Umbilical cord (tissue), 2 donors: ENCODE measurements at places on chromosomes 3 and 15. TPM values are rescaled to one million over a fixed set of nuclear protein-coding genes. Genes with fewer than 3 reads are reported as not detected.

CYP8B1 gene
- total RNA-seq = 2.6 TPM

DNA sequence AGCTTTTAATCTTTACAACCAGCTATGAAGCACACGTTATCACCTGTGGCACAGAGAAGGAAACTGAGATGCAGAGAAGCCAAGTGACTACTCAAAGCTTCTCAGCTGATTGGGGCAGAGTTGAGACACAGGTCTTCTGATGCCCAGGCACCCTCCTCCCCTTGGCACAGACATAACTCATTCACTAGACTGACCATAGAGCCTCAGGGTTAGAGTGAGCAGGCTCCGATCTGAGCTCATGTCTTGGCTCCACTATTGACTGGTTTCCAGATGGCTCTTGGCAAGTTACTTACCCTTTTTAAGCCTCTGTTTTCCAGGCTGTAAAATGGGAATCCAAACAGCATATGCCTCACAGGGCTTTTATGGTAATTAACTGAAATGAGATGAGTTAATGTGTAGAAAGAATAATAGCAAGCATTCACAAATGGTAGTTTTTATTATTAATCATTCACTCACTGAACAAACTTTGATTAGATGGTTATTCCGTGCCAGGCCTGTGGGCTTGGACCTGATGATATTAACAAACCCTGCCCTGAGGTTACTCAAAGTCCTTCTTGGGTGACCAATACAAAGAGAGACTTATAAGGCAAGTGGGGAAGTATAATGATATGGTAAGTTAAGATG lies 184.3 kb downstream of the ANXA2 start:
- DNase-seq = no peak

COL6A5 gene
- total RNA-seq = 3.6 TPM

PAK2 gene
- total RNA-seq = 18.1 TPM

DNA sequence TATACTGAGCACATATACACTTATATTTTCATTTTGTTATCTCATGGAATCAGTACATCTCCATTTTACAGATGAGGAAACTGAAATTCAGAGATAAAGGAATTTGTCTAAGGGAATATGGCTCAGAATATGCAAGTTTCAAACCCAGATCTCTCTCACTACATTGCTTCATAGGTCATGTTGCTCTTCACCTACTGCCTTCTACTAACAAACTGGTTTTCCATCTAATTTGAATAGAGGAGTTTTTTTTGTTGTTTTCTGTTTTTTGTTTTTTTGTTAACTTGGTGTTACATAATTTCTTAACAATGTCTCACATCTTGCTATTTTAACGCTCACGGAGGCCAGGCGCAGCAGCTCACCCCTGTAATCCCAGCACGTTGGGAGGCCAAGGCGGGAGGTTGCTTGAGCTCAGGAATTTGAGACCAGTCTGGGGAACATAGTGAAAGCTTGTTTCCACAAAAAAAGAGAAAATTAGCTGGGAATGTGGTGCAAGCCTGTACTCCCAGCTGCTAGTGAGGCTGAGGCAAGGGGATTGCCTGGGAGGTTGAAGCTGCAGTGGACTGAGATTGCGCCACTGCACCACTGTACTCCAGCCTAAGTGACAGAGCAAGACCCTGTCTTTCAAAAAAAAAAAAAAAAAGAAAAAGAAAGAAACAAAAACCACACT lies 37.0 kb downstream of the FMN1 start:
- DNase-seq = no peak

- no peak for DNase-seq
Measured at GRCh38 chr3:41640076-41640475, 321.8 kb downstream of the ULK4 start.

ALDH1A2 gene
- total RNA-seq = 8.4 TPM

- peak; percentile 45 for DNase-seq
Measured at GRCh38 chr3:114078126-114078525, 21.6 kb downstream of the QTRT2 start.

GRCh38 chr15:86522721-86523120 lies 443.1 kb downstream of the AGBL1 start:
- DNase-seq = no peak

ACAD9 gene
- total RNA-seq = 26.5 TPM

DNA sequence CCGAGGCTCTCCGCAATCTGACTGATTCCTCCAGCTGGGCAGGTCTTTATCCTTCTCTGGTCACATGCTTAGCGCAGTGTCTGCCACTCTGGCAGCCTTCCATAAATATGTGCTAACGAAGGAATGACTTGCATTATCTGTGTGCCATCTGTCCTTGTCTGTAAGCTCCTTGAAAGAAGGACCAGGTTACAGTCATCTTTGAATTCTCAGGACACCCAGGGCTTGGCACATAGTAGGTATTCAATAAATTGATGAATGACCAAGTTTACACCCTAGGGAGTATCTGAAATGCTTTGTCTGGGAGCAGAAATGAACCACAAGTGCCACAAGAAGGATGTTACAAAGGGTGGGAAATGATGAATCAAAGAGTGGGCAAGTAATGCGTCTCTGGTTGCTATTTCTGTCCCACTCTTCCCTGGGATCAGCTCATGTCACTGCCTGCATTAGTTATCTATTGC lies 16.5 kb upstream of the FAM3D start:
- DNase-seq = no peak

ZSCAN2 gene
- 8.9 TPM for total RNA-seq

- DNase-seq = no peak
Measured at GRCh38 chr3:98388147-98388546, 2.3 kb upstream of the OR5K3 start.

RBPMS2 gene
- 7.0 TPM for total RNA-seq

SLC51A gene
- 7.9 TPM for total RNA-seq

GRCh38 chr3:4845882-4846281 lies 133.4 kb upstream of the BHLHE40 start:
- no peak for DNase-seq

GRCh38 chr15:42059661-42060476 lies 34.5 kb downstream of the PLA2G4D start:
- peak; percentile 25 for DNase-seq

CX3CR1 gene
- 6.5 TPM for total RNA-seq

- peak; percentile 23 for DNase-seq
Measured at GRCh38 chr3:170656284-170656683, 70.4 kb upstream of the SLC7A14 start.

ALPK3 gene
- 7.9 TPM for total RNA-seq

GRCh38 chr3:132317229-132317948 lies at the start of gene ACP3:
ACP3 (plus strand) TSS chr3:132317407; CDS start chr3:132317457, 50 bp downstream.
- peak; percentile 97 for DNase-seq

GOLGA8R gene
- 8.2 TPM for total RNA-seq

- DNase-seq = no peak
Measured at GRCh38 chr3:97721446-97721845, 43.1 kb upstream of the ARL6 start.

ERICH6 gene
- not detected for total RNA-seq

DNA sequence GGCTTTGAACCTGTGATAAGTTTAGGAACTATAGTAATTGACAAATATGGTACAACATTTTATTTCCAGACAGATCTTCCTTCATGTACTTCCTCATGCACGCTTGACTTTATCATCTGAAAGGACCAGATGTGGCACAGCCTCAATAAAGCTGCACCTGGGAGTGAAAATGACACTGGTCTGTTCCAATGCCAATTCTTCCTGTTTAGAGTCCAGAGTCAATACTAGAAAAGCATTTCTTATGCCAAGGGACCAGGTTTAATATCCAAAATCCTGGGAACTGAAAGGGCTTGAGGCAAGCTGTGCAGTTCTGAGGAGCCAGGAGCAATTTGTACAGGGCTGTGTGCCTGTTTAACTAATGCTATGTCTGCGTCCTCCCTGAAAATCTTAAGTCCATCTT lies 15.3 kb downstream of the DPH6 start:
- DNase-seq = no peak

DNA sequence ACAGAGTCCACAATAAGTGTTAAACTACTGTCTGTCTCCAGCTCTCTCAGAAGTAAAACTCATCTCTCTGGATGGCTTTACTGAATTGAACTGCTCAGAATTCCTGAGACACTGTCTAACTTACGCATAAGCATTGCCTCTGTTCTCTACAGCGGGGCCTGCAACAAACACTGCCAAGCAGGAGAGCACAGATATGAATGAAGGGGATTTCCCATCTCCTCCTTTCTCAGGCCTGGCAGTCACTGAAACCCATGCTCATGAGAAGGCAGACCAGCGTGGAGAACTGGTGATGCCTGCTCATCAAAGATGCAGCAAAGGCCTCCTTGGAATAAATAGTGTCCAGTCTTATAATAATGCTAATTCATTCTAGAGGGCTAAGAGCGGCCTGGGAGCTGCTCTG lies 10.3 kb downstream of the RASGRP1 start:
- DNase-seq = peak; percentile 58

DNA sequence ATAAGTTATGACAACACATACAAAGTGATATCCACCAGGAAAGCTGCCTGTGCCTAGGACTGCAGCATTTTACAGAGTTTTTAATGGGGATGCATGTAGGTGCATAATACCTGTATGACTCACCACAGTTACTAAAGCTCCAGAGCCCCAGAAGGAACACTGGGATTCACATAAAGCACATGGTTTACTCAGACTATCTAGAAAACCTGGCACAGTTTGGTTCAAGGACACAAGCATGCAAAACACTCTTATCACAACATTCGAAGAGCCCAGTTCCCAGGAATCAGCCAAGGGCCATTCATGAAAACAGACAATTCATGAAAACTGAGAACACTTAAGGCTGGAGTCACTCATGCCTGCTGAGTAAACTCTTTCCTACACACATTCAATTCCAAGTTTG lies 261.0 kb downstream of the PYDC2 start:
- DNase-seq = peak; percentile 16

DNA sequence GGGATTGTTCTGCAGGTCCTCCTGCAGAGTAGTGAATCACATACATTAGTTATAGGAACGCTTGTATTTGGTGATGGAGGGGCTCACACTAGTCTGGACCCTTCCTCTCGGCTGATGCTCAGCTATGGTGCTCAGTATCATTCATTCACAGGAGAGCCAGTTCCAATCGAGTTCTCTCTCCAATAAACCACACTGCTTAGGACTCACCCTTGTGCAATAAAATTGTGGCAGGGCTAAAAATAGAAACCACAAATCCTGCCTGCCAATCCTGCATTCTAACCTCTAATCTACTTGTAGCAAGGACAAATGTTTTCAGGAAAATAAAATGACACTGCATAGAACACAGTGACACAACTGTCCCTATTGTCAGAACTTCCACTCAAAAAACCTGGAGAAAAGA lies 138.4 kb upstream of the TBL1XR1 start:
- DNase-seq = no peak

DNA sequence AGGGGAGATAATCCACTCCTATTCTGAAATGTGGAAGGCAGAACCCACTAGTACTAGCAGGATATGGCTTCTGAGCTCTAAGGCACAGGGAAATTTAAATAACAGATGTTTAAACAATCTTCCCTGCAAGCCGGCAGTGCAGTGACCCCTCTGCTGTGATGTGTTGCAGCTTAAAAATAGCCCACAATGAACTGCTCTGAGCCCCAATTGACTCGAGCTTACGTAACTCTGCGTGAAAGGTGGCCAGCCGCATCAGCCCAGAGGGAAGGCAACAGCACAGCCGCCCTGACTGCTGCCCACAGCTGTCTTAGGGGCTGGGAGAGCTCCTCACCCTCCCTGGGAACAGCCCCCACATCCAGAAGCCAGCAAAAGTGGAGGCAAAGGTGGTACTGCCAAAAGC lies 12.5 kb upstream of the CAMKV start:
- no peak for DNase-seq

- peak; percentile 57 for DNase-seq
Measured at GRCh38 chr3:69282181-69282580, 103.7 kb downstream of the FRMD4B start.

DNA sequence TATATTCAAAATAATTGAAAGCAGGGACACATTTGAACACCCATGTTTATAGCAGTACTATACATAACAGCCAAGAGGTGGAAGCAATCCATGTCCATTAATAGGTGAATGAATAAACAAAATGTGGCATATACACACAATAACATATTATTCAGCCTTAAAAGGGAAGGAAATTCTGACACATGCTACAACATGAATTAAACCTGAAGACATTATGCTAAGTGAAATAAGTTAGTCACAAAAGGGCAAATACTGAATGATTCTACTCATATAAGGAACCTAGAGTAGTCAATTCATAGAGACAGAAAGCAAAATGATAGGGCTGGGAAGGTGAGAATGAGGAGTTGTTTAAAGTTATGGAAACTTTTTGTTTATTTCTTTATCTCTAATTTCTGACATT lies 40.9 kb downstream of the SNTN start:
- DNase-seq = no peak

DNA sequence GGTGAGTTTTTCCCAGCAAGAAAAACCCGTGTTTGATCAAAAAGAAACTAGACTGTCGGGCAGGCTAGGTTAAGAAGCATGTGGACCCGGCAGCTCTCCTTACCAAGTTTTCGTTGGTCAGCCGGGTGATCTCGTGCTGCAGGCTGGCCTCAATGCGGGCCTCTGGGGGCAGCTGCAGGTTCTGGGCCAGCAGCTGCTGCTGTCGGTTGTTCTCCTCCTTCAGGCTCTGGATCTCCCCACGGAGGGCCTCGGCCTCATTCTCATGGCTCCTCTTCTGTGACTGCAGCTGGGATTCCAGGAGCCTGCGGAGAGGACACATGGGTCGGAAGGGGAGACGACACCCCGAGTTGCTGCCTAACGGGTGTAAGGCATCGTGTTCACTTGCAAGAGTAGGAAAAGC lies 44.5 kb upstream of the MYO5C start:
- no peak for DNase-seq

- no peak for DNase-seq
Measured at GRCh38 chr15:70449311-70450141, 313.8 kb downstream of the UACA start.

DNA sequence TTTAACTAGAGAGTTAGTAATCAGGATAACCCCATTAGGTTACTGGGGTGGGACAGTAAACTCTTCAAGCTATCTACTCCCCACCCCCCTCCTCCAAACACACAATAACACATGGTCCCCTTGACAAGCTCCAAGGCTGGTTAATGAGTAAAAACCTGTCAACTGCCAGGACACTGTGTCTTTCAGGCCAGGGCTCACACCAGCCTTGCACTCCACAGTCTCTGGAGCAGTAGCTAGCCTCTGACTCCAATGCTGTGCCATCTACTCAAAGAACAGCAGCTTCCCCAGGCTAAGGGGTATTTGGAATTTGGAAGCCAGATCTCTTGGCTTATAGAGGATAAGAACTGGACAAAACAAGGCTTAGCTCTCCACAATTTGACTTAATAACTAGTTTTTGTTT lies 115.8 kb downstream of the LRIG1 start:
- DNase-seq = no peak

DNA sequence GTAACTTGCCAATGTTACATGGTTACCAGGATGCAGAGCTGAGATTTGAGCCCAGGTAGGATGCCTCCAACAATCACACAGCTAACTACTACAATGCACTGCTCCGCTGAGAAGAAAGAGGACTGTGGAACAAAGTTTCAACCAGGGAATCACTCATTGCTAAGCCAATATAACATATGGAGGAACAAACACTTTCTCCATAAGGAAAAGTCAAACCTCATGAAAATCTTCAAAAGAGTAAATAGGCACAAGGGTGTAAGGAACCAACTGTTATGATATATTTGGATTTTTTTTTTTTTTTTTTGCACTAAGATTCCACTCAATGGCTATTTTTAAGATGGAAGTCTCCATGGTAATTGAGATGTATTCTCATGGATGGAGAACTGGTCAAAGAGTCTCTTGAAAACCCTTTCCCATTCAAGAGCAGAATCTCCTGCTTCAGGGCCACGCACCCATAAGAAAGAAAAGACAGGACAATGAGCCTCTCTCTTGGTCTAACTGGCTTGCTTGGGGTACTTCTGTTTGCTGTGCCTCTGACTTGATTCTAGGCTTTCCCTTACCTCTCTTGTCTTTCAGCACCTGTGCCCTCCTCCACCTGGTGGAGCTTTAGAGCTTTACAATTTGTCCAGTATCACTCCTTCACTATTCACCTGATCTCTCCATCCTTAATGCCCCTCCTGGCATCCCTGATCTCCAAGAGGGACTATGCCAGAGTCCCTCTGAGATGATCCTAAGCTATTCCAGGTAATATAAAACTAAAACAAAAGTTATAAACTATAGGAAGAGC lies 252.8 kb downstream of the NTRK3 start:
- no peak for DNase-seq
